ENCODE measurements at places on chromosomes 5 and 9.

DNA sequence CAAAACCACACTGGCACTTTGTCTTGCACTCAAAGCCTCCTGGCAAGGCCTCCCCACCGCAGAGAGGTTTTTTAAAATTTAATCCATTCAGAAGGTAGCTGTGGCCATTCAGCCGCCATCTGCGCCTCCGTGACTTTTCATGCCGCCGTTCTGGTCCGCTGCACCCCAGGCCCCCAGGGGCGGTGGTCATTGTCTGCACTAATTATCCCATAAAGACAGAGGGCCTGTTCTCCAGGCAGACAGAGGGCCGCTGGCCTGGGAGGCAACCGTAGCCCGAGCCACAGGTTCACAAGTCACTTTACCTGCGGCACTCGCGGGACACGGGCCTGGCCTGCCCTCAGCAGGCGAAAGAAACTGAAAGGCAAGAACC lies 49.4 kb downstream of the EXD3 start:
- no peak for DNase-seq

DNA sequence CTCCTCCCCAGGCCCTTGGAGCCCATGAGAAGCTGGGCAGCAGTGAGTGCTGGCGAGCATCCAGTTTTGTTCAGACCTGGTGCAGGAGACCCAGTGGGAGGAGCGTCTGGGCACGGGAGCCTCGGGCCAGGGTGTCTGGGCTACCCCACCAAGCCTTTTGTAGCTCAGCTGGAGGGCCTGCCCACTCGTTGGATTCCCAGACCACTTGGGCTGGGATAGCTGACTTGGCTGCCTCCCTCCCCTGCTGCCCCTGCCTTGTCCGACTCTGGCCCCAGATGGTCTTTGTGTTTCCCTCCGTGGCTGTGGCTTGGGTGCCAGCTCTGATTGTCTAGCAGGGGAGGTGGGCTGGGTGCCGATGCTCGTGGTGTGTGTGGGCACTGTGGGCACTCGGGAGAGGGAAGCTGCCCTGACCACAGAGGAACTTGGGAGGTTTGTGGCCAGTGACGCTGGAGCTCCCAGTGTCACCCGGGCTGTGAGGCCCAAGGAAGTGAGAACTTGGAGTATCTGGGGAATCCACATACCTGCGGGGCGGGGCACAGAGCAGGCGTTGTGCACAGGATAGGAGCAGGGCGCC lies 47.3 kb downstream of the WNK2 start:
- DNase-seq, result peak; percentile 10

DNA sequence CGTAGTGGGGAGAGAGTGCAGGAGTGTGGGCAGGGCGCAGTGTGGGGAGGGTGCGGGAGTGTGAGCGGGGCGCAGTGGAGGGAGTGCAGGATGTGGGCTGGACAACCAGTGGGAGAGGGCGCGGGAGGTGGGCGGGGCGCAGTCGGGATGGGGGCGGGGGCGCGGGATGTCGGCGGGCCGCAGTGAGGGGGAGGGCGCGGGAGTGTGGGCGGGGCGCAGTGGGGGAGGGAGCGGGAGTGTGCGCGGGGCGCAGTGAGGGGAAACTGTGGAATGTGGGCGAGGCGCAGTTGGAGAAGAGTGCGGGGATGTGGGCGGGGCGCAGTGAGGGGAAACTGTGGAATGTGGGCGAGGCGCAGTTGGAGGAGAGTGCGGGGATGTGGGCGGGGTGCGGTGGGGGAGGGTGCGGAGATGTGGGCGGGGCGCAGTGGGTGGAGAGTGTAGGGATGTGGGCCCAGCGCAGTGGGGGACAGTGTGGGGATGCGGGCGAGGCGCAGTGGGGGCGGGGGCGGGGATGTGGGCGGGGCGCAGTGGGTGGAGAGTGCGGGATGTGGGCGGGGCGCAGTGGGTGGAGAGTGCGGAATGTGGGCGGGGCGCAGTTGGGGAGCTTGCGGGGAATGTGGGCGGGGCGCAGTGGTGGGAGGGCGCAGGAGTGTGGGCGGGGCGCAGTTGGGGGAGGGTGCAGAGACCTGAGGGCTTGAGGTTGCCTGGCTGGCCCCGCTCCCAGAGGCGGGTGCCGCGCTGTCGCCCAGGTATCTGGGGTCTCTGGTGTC lies at the start of gene NXNL2:
Gene NXNL2 (plus strand): TSS at position 723 of the 770 bp plus-strand sequence. CDS start 257 bp downstream, outside the sequence.
- DNase-seq, result peak; percentile 45

- no peak for DNase-seq
These were observed 57.7 kb downstream of the SMARCA2 start for GRCh38 chr9:2072752-2073405.

DNA sequence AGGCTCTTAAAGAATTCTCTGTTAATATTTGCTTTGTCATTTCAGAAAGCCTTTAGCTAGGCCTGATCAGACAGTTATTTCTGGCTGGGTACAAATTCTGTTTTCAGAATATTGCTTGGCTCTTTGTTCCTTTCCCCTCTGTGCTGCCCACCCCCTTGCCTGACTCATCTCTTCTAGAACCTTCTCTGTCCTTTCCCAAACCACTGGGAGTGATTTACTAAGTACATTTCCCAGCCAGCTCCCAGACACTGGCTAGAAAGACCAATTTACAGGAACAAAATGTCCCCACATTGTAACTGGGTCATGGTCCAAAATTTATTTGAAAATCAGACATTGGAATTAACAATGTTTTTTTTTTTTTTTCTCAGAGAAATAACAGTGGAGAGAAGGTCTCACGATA lies 133.1 kb upstream of the MAP1B start:
- no peak for DNase-seq

GRCh38 chr9:4207123-4207875 lies 92.6 kb downstream of the GLIS3 start:
- no peak for DNase-seq

GRCh38 chr5:78280261-78280660 lies 14.2 kb downstream of the AP3B1 start:
- DNase-seq, result no peak

All from CD4-positive, alpha-beta T cell treated with Interleukin-10 for 1 hour (primary cell).